Prostate gland (tissue), 2 donors: ENCODE measurements at places on chromosomes 7 and 10. TPM values are rescaled to one million over a fixed set of nuclear protein-coding genes. Genes with fewer than 3 reads are reported as not detected.
A peak's percentile ranks its signal among the peaks of the same experiment; 100 is the strongest.

Gene TLX1
- 0.05 TPM for total RNA-seq

Gene CDNF
- 18.4 TPM for total RNA-seq

Gene CALHM2
- 11.7 TPM for total RNA-seq

Gene VWDE
- 3.2 TPM for total RNA-seq

Gene OPALIN
- total RNA-seq = 0.17 TPM

Gene ZNF277
- 33.1 TPM for total RNA-seq

Gene BMPER
- total RNA-seq = 8.4 TPM

Gene FKBP6
- total RNA-seq = 16.5 TPM

Gene NEUROD6
- not detected for total RNA-seq

Gene FRMD4A
- 53.2 TPM for total RNA-seq

Gene ZRANB1
- 28.7 TPM for total RNA-seq

Gene GSAP
- total RNA-seq = 13.0 TPM

DNA sequence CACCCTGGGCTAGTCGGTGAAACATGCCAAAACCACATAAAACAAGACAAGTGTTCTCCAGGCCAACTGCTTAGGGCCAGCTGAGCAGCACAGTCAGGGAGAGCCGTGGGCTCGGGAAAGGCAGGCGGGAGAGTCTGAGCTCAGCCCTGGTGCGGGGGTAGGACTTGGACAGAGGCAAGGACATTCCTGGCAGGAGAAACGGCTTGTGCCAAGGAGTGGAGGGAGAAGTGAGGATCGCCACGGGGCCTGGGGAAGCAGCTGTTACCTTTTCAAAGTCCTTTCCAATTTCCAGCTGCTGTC is 4.2 kb downstream of the ELN start:
- DNase-seq = peak; percentile 64

GRCh38 chr7:116978006-116978405 is 24.7 kb downstream of the ST7 start:
- DNase-seq = no peak

GRCh38 chr10:112858986-112859651 is 90.9 kb upstream of the TCF7L2 start:
- no peak for DNase-seq

DNA sequence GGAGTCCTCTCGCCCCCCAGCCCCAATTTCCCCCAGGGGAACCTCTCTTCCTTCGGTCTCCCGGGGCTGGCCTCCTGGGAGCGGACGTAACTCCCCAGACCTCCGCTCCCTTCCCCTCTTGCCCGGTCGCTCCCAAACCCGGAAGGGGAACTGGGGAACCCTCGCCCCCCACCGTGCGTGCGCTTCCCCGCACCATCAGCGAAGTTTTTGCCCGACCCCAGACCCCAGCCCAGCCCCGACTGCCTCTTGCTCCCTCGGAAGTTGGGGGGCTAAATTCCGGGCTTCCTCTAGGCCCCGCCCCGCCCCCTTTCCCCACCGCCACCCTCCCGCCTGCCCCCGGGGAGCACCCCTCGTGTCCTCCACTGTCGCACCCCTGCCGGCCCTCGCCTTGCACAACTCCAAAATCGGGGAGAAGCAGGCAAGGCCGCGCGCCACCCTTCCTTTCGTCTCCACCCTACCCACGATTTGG is 436 bp downstream of the GNB2 start:
- no peak for DNase-seq

DNA sequence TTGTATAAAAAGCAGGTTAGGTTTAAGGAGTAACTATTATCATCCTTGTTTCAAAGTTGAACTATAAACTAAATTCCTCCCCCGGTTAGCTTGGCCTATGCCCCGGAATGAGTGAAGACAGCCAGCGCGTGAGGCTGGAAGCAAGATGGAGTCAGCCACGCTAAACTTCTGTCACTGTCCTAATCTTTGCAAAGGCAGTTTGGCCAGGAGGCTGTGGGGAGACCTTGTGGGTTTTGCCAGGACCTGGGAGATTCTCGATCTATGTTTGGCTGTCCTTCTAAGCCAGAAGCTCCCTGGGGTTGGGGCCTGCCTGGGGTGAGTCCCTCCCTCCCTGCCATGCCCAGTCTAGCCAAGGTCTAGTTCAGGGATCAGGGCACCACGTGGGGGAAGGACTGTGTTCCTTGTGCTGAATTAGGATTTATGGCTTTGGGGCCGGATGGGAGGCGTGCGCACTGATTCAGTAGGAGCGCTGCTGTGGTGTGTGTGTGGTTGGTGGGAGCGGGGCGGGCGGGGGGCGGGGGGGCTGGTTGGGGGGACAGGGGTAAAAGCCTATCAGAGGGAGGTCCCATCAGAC is 871 bp upstream of the GTF2IRD1 start:
- DNase-seq = no peak

GRCh38 chr7:620885-621284 is 101.2 kb upstream of the PDGFA start:
- DNase-seq = no peak

DNA sequence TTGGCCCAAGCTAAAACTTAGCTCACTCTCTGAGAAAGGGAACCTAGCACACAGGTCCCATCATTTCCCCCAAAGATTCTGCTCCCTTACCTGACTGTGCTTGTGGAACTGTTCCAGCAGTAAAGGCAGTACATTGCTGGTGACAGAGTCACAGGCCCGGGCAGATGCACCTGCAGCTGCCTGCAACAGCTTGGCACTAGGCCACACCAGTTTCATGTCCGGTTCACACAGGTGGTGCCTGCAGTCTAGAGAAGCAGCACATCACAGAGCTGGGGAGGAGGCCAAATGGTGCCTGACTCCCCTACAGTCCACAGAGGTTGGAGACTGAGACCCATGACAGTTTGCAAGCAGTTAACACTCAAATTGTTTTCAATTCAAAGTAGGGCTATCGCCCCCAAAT is 22.2 kb downstream of the ZDHHC16 start:
- no peak for DNase-seq

- no peak for DNase-seq
These were observed 143.3 kb upstream of the DKK1 start for GRCh38 chr10:52170776-52171175.

- DNase-seq = peak; percentile 34
These were observed 15.7 kb downstream of the ZFAND2A start for GRCh38 chr7:1144269-1144771.

DNA sequence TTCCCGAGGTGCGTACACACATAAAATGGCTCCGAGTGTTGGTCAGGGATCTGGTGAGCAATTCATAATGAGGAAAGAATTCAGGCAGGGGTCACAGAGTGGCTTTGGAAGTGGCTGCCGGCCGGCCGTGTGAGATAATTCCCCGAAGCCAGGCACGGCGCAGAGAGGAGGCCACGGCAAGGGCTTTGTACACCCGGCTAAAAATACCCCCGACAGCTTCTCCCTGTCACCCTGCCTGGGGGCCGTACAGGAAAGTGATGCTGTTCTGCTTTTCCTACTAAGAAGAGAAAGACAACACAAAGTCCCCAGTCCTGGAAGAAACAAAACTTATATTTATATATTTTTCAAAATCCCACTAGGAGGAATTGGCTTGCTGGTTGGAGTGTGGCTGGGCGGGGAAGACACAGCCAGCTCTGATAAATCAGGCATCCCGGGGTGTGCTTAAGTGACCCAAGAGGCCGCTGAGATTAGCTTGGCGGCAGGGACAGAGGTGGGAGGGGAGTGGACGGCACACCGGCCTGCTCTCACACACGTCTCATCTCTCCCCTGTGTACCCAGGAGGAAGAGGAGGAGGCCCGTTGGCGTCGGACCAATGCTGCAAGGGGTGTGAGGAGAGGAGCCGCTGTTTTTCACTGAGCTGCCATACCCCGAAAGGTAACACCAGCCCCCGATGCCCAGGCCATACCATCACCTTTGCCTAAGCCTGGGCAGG is 70.5 kb downstream of the ZMIZ1 start:
- DNase-seq = no peak

DNA sequence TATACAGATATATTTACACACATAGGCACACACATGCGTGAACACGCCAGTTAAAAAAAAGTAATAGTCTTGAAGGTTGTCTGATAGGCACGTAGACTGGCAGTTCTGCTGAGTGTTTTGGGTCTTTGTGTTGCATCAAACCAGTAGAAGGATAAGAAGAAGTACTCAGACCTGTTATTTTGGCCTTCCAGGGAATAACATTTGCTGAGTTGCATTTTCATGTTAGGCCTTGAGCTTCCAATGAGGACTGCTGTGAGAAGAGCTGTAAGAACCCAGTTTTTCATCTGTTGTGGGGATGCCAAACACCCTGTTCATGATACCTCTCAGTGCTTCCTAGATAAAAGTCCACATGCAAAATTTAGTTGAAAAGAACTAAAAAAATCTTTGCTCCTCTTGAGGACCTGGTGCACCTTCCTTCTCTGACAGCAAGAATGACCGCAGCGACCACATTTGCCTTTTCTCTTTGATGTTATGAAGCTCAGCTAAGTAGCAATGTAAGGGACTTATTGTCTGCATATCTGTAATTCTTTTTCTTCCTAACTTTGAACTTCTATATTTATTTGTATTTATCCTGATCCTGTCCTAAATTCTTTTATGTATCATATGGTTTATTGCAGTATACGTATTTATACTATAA is 27.2 kb downstream of the HIPK2 start:
- no peak for DNase-seq

GRCh38 chr10:25694971-25695370 is 239.1 kb upstream of the MYO3A start:
- DNase-seq = no peak

GRCh38 chr10:74824184-74824899 is 2.1 kb upstream of the KAT6B start:
- peak; percentile 13 for DNase-seq

- no peak for DNase-seq
These were observed 4.4 kb downstream of the PTPRE start for GRCh38 chr10:127911218-127911866.

DNA sequence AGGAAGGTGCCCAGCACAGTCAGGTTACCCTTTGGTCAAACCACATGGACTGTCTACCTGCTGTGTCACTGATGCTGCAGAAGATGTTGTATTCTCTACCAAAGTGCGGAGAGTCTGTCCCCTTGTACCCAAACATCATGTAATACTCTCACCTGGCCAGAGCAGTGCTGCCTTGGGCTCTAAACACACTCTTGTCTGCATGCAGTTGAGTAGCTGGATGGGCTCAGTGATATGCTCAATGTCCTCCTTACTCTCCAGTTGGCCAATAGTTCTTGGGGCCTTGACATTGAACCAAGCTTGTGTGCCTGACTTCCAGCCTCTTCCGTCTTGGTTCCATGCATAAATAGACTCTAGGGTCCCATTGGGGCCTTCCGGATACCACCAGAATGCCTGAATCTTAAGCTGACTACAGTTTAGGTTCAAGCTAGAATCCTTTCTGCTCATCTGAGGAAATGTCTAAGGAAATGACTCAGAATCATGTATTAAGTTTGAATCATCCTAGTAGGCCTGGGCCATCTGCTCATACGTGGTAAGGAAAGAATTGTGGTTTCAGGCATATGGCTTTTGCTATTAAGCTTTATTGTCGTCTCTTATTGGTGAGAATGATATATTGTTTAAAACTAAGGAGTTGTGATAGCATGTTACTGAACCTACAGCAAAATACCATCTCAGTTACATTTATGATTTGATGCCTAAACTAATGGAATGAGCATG is 118.0 kb downstream of the OTUD1 start:
- no peak for DNase-seq

GRCh38 chr7:80542398-80542797 is 30.5 kb upstream of the GNAT3 start:
- no peak for DNase-seq
